ENCODE measurements at places on chromosomes 7 and 10.

- DNase-seq = no peak
Measured at GRCh38 chr7:37713613-37714012, 30.0 kb downstream of the GPR141 start.

- no peak for DNase-seq
Measured at GRCh38 chr10:103911021-103911459, 6.9 kb downstream of the STN1 start.

DNA sequence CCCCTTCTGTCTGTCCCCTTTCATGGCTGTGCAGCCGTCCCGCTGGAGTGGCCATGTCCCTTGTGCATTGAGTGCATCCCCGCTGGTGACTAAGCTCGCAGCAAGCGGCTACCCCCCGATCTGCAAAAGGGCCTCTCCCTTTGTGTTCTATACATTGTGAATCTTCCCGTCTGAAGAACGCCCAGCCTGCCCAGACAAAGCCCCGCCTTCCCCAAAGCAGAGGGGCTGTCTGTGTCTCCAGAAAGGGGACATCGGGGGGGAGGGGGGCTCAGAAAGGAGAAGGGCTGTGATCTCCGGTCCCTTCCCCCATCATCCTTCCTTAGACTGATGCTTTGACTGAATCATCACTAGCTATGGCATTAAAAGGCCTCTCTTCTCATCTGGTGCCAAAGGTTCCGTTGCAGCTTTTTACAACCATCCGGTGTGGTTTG, 11.9 kb downstream of the NPTX2 start:
- DNase-seq = no peak

DNA sequence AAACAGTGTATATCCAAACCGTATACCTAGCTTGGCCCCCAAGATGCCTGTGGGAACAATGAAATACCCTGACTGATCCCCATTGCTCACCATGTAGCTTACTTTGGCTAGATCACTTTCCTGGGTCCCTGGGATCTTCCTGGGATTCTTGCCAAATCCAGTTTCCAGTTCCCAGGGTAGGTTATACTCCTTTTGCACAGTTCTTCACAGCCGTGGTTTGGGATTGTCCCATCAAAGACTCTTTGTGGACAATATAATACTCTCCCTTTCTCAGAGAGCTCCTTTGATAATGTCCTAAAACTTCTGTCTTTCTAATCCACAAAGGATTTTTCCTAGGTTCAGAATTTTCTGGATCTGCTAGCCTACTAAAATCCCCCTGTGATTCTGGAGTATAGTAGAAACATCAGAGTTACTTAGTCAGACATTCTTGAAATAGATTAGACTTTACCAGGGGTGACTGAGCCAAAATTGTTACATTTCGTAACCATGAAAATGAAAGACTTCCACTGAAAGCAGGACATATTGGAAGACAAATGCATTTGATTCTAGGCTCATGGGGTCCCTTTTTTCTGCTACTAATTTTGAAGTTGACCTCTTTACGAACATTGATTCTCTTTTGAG, 388.3 kb upstream of the ETV1 start:
- DNase-seq = no peak

DNA sequence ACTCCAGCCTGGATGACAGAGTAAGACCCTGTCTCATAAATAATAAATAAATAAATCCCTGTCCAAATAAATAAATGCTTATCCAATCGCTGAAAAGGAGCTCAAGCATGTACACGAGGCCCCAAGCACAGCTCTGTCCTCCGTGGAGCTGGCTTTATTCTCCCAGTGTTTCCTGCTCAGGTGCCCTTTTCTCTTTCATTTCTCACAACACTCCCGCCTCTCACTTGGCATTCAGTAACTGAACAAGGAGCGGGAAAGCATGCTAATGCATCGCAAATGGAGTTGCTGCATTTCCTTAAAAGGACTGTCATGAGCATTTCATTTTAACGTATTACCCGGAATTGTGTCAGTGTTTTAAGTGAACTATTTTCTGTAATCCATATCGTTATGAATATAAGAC, 210.9 kb upstream of the C7orf33 start:
- no peak for DNase-seq

DNA sequence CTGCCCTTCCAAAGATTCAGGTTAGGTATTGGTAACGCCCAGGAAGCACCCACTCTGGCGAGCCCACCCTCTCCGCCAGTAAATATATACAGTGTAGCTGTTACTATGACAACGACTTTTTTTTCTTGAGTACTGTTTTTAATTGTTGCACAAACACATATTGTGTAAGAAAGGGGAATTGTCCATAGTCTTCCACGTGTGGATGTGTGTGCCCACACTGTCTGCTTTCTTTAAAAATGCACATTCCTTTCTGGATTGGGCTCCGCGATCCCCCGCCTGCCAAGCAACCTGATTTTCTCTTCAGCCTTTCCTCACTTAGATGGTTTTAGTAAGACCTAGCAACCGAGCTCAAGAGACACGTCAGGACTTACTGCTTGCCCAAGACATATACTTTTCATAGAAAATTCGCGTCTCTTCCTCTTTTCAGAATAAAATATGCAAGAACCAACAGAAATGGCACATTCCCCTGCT, 247.8 kb downstream of the EBF3 start:
- no peak for DNase-seq

GRCh38 chr10:11397980-11398580, 213.4 kb downstream of the USP6NL start:
- DNase-seq = no peak

- DNase-seq = no peak
Measured at GRCh38 chr10:123205041-123205440, 50.8 kb downstream of the BUB3 start.

- no peak for DNase-seq
Measured at GRCh38 chr10:118868589-118868988, 113.8 kb upstream of the CACUL1 start.

DNA sequence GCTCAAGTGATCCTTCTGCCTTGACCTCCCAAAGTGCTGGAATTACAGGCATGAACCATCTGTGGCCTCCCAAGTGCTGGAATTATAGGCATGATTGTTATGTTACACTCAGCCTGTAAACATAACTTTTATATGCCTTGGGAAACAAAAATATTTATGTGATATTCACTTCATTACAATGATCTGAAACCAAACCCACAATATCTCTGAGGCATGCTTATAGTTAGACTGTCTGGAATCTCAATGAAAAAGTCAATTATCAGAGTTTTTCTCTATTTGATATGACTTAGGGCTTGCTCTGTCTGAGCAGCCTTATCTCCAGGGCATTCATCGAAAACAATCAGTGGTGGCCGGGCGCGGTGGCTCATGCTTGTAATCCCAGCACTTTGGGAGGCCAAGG, 195.3 kb upstream of the MYO3A start:
- no peak for DNase-seq

DNA sequence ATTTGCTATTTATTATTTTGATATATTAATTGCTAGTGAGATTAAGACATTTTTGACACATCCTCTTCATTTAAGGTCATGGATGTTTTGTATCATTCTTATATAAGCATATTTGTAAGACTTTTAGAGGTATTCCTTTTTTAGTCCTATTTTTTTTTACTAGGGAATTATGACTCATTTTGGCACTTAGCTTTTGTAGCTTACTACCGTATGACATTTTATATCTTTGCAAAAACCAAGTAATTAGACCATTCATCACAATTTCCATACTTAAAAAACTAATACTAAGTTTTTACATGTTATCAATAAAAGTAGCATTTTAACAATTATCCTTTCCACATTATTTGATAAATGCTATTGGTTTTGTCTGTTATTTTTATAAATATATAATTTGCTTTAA, 41.6 kb downstream of the BMPR1A start:
- no peak for DNase-seq

DNA sequence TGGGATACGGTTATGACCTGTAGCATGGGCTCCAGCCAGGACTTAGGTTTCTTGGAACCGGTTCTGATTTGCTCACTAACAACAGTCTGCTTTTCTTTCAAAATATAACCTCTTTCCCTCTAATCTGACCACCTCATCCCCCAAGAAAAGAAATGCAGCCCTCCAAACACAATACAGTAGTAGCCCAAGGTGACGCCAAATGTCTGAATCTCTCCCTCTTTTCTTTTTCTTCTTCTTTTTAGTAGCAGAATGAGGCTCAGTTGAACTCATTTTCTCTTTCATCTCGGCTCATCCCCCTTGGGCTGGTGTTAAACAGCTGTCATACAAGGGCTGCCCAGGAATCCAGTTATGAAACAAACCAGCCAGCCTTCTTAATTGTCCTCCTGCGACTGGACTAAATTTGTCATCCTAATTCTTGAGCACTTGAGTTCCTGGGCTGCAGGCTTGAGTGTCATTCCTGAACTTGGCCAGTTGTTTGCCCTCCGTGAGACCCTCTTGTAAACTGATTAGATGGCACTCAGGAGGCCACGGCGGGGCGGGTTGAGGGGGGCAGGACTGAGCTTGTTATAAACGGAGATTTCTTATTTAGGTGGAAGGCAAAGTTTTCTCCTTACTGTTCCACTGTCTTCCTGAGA, 94.8 kb downstream of the SORCS3 start:
- no peak for DNase-seq

DNA sequence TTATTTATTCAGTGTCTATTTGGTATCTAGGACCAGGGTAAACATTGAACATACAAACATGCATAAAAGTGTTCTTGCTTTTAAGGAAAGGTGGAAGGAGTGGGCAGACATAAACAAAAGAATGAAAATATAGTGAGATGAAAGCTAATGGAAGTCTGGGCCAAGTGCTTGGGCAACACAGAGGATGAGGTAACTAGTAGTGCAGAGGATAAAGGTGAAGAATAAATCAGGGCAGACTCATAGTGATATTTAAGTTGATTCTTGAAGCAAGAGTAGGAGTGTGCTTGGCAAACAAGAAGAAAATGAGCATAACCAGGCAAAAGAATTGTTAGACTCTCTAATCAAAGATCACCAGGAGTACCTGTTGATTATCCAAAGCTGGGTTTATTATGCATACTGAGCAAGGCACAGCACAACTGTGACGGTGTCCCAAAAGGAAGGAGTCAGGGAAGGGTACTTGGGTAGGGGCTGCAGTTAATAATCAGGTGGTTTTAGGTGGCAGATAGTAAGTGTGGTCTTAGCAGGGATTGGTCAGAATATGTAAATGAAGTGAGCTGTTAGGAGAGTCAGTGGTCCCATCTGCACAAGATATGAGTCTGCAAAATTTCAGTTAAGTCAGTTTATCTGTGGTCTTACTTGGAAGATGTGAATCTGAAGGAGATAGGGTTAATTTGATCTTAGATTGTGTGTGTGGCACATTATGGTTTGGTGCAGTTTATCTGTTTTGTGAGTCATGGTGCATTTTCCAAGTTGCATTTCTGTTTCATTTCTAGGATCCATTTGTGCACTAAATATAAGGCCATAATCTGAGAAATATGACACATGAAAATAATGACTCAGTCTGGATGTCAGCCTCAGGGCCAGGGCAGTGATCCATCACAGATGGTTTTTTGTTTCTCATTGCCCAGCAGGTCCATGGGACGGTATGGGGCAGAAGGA, 30.6 kb upstream of the TAX1BP1 start:
- DNase-seq = no peak

DNA sequence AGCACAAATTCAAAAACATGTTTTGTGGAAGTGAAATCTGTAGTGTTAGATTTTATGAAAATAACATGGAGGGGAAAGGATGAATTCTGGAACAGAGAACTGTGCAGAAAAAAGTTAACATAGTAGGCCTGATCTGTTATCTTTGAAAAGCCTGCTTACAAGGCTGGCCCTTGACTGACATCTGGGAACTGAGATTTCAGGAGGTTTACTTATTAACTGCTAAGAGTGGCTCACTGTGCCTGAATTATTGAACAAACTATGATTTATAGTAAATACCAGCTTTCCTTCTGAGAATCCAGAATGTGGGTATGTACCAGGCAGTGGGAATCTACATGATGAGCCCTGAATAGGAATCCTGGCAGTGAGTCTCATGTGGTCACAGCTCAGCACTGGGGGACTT, 30.5 kb downstream of the NSUN6 start:
- no peak for DNase-seq

DNA sequence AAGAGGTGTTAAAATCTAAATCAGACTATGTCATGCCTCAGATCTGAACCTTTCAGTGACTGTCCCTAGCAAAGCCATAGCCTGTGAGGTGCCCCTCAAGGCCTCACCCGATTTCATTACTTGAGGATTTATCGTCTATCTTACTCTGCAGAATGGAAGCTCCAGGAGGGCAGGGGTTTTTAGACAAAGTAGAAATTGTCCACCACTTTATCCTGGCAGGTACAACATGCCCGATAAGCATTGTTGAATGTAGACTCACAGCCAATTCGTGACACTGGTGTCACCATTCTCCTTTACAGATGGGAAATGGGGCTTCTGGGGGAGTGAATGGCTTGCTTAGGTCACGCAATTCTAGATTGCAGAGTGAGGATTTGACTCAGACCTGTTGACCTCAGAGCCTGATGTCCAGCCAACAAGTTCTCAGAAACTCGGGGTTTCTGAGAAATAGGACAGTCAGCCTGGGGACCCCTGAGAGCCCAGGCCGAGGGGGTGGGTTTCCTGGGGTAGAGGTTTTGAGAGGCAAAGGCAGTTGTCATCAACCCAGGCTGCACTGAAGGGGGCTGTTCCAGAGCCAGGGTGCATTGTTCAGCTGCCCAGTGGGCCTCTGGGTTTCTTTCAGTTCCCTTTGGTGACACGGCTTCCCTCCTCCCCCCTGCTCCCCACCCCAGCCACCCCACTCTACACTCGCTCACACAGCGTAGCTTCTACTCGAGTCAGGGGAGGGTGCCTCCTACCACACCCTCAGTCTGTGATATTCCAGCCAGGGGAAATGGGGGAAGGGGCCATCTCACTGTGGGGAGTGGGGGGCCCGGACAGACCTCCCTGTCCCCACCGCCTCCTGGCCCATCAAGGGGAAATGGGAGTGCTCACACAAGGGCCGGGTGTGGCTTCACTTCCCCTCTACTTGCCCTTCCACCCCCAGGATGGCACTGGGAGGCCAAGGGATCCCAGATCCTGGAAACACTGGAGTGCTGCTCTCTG, 3.1 kb upstream of the IRF5 start:
- no peak for DNase-seq

GRCh38 chr10:104256335-104256961, 1.8 kb downstream of the GSTO1 start:
- no peak for DNase-seq

DNA sequence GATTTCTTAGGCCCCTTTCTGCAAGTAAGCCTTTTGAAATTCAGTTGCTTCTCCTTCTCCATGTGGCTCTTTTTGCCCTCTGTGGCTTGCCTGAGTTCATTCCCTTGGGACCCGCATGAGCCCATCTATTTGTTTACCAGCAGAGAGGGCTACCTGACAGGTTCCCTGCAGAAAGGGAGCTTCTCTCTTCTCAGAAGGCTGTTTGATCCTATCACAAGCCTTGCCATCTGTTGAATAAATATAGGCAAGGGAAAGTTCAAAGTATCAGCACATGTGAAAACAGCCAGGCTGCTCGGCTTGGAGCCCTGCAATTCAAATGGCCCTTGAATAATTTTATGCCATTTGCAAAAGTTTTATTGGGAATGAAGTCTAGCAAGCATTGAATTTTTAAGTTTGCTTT, 720.2 kb upstream of the FZD8 start:
- no peak for DNase-seq

GRCh38 chr7:102284399-102284798, 2.3 kb upstream of the SH2B2 start:
- no peak for DNase-seq

- DNase-seq = no peak
Measured at GRCh38 chr7:21722371-21722770, 179.5 kb downstream of the DNAH11 start.

- no peak for DNase-seq
Measured at GRCh38 chr10:114754445-114755320, 66.9 kb upstream of the FHIP2A start.
